ENCODE measurements at places on chromosomes 2 and 18.

DNA sequence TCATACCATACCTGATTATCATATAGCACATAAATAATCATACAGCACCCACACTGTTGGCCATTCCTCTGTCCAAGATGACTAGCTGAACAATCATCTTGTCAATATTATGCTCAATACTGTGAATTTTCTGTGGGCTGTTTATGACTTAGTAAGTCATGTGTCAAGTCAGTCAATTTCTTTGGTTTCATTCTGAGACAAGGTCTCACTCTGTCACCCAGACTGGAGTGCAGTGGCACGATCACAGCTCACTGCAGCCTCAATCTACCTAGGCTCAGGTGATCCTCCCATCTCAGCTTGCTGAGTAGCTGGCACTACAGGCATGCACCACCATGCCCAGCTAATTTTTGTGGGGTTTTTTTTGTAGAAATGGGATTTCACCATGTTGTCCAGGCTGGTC, 5.7 kb downstream of the MCM6 start:
- DNase-seq, result no peak

DNA sequence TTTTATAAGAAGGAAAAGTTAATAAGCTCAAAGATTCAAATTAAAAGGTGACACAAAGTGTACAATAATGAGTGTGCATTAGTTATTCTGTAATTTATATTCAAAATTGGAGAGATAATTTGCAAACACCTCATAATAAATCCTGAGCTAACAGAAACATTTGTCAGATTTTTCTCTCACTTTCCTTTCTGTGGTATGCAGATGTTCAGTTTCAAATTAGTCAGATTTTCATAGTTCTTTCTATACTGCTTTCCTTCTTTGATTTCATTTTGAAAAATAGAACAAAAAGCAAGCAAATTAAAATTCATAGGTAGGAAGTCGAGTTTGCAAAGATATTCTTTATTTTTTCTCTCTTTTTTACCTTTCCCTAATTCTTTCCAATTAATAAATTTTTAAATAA, 1420.1 kb upstream of the NXPH2 start:
- no peak for DNase-seq

DNA sequence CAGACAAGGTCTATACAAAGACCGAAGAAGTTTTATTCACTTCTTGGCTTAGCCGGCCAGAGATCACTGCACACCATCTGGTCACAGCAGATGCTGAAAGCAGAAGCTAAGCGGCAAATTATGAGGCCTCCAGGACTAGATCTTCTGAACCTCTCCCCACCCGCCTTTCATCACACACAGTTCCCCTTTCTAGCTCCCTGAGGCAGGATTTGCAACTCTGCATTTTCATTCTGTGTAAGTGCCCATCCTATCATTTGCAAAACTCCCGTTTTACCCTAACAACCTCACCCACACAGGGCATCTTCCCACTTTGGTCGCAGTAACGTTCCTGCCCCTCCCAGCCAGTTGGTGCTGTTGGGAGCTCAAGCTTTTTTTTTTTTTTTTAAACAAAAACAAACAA, 3.1 kb upstream of the MOB1A start:
- no peak for DNase-seq

GRCh38 chr2:216877085-216877484, 17.2 kb upstream of the TNP1 start:
- no peak for DNase-seq

- DNase-seq, result peak; percentile 46
Observed at GRCh38 chr18:51621113-51621863, 423.8 kb upstream of the MEX3C start.

DNA sequence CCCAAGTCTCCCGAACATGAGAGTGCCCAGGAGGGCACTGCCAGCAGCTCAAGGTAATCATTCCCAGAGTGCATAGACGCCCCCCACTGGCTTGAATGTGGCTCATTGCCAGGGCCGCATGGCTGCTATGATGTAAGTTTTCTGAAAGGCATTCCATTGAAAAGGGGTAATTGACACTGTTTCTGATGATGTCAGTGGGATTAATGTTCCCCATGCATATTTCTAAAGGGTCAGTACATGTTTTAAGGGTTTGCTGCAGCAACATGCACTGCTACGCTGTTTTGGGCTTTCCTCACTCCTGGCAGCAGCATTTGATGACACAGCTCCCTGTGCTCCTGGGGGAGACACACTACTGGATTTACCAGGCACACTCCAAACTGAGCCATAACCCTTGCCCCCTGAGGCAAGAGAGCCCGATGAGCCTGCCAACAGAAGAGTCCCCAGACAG, 36.7 kb downstream of the KIAA2012 start:
- DNase-seq, result no peak

- DNase-seq, result no peak
Observed at GRCh38 chr2:119859528-119859927, 99.8 kb downstream of the PTPN4 start.

GRCh38 chr18:41462946-41463345, 492.1 kb upstream of the PIK3C3 start:
- DNase-seq, result no peak

DNA sequence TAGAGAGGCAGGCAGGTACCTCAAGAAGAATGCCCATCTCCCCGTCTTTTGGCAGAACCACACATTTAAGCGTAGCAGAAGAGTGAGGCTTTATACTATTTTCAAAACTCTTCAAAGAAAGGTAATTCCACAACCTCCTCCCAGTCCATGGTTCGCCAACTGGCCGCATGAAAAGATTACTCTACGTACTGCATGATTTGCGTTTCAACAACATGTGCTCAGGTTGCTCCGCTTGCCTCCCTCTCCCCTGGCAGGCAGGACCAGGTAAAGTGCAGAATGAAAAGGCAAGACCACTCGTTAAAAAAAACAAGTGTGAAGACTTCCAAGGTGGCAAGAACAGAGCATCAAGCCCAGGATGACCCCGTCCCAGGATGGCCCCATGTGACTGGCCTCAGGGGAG, 143.7 kb downstream of the SP3 start:
- no peak for DNase-seq

- no peak for DNase-seq
Observed at GRCh38 chr2:15941481-15941850, 1.1 kb downstream of the MYCN start.

DNA sequence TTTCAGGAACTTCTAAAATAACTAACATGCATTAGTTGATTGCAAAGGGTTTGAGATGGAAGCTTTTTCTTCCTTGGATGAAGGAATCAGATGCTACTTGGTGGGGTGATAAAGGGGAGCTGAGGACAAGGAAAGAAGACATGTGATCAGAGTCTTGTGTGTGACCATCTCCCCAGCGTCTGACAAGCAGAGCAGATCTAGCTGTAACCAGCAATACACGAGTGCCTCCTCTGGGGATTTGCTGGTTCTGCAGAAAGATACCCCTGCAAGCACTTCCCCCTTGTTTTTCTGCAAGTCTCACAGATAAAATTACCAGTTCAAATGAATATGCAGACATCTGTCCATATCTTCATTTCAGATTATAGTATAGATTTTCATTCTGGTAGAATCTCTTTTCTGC, 2.7 kb downstream of the CDH7 start:
- peak; percentile 75 for DNase-seq

- DNase-seq, result no peak
Observed at GRCh38 chr2:128584296-128584890, 265.7 kb upstream of the HS6ST1 start.

- DNase-seq, result no peak
Observed at GRCh38 chr2:205662206-205662965, 19.9 kb upstream of the NRP2 start.

- DNase-seq, result no peak
Observed at GRCh38 chr2:226064932-226065570, 665.5 kb downstream of the NYAP2 start.

GRCh38 chr2:27572439-27572838, 10.4 kb upstream of the ZNF512 start:
- DNase-seq, result no peak

GRCh38 chr18:48027401-48027963, 97.0 kb upstream of the SMAD2 start:
- no peak for DNase-seq

- peak; percentile 11 for DNase-seq
Observed at GRCh38 chr2:105969552-105969951, 224.5 kb downstream of the UXS1 start.

Measured in NCI-H510A (cell line).